ENCODE measurements at places on chromosomes 11 and 22.

- no peak for DNase-seq
Observed at GRCh38 chr11:120546312-120547205, 35.0 kb downstream of the GRIK4 start.

GRCh38 chr22:33101550-33101949, 43.4 kb upstream of the SYN3 start:
- DNase-seq: no peak

GRCh38 chr11:112795142-112795815, 165.9 kb upstream of the NCAM1 start:
- DNase-seq: no peak

DNA sequence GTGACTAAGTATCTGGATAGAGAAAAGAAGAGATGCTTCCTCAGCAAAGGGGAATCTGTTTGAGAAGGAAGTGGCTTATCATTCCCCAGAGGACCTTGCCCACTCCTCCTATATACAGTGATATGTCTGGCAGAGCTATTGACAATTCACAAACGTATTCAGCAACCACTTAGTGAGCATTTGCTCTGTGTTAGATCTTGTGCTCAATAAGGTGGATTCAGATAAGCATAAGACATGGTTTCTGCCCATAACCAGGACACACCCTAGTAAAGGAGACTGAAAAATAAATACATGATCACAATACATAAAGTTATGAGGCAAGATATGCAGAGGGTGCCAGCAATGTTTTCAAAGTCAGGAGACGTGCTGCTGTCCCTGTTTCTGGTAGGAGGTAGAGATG, 1.4 kb downstream of the TMEM9B start:
- DNase-seq: no peak

GRCh38 chr22:36384766-36385481, 2.8 kb downstream of the MYH9 start:
- DNase-seq: no peak

DNA sequence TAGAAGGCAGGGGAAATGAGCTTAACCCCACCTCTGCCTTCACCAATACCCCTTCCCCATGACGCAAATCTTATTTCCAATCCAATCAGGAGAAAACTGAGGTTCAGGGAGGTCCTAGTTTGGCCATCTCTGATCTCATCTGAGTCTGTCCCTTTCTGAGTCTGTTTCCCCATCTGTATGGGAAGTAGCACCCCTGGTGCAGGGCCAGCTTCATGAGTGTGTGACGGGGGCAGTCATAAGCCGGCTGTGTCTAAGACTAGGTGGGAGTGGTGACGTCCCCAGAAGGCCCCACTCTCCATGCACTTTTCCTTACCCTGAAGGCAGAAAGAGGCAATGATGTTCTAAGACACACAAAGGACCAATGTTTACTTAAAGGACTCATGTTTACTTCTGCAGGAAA, 72.3 kb downstream of the MN1 start:
- no peak for DNase-seq

GRCh38 chr11:132111838-132112237, 741.4 kb downstream of the NTM start:
- DNase-seq: no peak

GRCh38 chr11:57347336-57347735, 9.2 kb downstream of the P2RX3 start:
- no peak for DNase-seq

DNA sequence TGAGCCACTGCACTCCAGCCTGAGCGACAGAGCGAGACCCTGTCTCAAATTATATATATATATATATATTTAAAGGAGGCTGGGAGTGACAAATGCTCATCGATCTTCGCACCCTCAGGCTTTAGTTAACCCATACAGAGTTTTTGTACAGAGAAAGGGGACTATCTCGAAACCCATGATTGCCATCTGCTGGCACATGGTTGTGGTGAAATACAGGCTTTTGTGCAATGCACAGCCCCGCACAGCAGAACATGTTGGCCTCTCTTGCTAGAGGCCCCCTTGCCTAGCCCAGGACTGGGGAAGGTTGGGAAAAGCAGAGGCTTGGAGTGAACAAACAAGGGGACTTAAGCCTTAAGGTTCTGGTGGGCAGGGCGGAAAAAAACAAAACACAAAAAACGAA, 3.6 kb downstream of the MYBPC3 start:
- DNase-seq: no peak

- DNase-seq: no peak
Observed at GRCh38 chr11:117514256-117514655, 186.6 kb downstream of the CEP164 start.

DNA sequence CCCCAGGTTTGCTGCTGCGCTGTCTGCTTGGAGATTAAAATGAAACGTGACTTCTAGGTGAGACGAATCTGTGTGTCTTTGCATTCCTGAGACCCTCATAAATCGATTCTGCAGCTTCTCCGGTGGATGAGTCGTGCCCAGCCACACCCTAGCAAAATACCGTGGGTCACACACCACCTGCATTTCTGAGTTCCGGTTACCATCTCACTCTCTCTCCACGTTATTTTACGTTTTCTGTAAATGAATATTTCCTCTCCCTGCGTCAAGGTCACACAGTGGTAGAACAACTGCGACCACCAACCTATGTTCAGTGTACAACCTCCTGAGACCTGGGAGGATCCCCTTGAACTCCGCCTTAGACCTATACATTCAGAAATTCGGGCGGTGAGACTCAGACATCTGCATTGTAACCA, 1.1 kb downstream of the YWHAH start:
- DNase-seq: peak; percentile 1

GRCh38 chr11:22304337-22304961, 33.7 kb upstream of the SLC17A6 start:
- peak; percentile 39 for DNase-seq

- no peak for DNase-seq
Observed at GRCh38 chr11:110126936-110127335, 33.7 kb downstream of the ZC3H12C start.

- DNase-seq: no peak
Observed at GRCh38 chr11:74024261-74025029, 15.6 kb upstream of the UCP3 start.

- DNase-seq: no peak
Observed at GRCh38 chr11:6894097-6894496, 1.8 kb upstream of the OR2D2 start.

GRCh38 chr22:22881116-22882000, 6.3 kb upstream of the IGLL5 start:
- no peak for DNase-seq

DNA sequence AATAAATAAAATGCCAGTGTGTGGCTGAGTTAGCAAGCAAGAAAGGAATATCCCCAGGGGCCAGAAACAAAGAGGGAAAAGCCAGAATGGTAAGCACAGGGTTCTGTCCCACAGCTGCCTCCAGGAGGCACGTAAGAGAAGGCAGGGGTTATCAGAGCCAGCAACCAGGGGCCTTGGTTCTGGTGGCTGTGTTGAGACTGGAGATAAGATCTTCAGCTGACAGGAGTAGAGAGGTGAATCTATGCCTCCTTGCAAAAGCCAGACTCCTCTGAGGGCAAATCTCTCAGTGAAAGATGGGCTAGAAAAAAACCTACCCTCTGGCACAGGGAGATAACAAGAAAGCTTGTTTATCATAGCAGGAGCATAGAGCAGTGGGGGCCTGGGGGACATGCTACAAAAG, 29.8 kb upstream of the NFAM1 start:
- DNase-seq: peak; percentile 58

GRCh38 chr22:44595841-44596341, 97.9 kb upstream of the RTL6 start:
- DNase-seq: no peak

DNA sequence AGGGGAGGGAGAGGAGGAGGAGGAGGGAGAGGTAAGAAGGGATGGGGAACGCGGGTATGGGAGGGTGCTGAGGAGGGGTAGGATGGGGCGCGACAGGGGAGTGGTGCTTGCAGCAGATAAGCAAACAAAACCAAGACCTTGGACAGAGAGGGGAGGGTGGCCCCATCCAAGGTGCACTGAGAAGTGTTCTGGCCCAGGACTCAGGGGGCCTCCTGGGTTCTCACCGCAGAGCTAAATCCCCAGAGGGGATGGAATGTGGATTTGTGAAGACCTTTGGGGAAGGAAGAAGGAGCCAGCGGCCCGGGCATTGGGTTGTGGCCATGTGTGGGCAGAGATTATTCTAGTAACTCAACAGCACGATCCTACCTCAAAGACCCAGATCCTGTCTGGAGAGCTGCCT, 90.9 kb upstream of the LINC01488 start:
- no peak for DNase-seq

GRCh38 chr11:102640946-102641345, 15.8 kb upstream of the MMP20 start:
- no peak for DNase-seq

Measured in NCI-H748 treated with DMSO at 0.1 percent for 48 hours (cell line).